ENCODE measurements at places on chromosomes 16 and 17.

DNA sequence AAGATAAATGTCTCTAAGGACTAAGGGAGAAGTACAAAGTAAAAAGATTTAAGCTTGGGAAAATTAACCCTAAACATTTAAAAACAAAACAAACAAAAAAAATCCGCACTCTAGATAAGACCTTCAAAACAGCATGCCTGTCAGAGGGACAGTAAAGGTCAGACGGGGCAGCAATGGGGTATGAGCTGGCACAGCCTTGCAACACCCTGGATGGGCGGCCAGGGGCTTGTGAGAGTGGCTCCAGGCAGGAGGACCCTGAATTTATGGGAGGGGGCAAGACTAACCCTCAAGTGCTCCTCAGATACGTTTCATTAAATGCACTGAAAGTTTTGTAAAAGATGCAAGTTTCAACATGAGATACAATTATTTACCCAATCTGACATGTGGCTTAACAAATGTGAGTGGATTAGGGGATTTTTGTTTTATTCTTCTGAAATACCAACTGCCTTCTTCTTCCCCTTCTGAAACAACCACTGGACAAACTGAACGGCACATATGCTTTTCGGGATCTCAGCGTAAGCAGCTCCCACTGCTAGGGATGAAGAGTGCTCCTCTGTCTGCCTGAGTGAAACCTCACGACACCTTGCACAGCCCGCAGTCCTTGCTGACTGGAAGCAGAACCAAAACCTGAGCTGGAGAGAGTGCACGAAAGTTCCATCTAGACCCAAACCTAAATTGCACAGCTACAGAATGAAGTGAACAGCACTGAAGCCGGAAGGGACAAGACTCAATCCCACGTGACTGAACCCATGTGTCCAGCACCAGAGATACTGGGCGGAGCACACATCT is 128.4 kb downstream of the ANKRD11 start:
- peak; percentile 26 for DNase-seq

DNA sequence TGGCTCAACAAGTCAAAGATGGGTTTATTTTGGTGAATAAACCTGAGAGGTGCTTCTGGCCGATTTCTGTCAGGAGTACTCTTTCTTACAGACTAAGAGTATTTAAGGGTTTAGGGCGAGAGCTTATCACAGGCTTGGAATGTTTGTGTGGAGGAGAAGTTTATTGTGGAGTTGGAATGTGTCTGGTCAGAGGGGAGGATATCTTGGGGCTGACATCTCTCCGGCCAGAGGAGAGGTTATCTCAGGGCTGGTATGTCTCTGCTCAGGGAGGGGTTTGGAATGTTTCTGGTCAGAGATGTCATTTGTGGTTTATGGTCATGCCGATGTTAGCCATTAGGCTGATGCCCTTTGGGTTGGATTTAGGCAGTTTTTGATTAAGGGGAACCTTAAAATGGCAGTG is 236.4 kb upstream of the EEF2KMT start:
- no peak for DNase-seq

GRCh38 chr16:79473456-79473855 is 127.1 kb downstream of the MAF start:
- DNase-seq = no peak

DNA sequence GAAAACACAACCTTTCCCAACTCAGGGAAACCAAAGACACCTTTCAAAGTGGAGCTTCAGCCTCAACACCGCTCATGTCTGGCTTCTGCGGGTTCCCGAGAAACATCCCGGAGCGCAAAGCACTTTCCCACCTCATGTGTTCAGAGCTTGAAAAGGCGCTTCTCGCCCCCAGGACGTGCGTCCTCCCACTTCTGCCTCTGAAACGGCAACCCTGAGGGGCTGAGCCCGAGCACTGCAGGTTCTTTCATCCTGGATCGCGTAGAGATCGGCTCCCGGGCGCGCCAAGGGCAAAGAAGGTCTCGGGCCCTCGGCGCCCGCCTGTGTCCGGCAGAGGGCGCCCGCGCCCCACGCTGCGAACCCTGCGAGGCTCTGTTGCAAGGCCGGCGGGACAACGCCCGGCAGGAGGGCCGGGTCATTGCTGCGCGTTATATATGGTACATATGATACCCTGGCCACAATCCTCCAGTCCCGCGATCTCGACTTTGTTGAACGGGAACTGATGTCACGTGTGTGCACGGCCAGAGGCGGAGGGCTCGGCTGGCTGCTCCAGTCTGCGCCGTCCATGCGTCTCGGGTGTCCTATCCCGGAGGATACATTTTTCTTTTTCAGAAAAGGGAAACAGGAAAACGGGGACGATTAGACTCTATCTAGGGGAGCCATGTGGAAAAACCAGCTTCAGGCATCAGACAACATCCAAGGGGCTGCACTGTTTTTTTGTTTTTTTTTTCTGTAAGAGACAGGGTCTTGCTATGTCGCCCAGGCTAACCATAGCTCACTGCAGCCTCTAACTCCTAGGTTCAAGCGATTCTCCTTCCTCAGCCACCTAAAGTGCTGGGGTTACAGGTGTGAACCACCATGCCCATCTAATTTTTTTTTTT is 19.1 kb downstream of the COQ7 start:
- DNase-seq = peak; percentile 80

DNA sequence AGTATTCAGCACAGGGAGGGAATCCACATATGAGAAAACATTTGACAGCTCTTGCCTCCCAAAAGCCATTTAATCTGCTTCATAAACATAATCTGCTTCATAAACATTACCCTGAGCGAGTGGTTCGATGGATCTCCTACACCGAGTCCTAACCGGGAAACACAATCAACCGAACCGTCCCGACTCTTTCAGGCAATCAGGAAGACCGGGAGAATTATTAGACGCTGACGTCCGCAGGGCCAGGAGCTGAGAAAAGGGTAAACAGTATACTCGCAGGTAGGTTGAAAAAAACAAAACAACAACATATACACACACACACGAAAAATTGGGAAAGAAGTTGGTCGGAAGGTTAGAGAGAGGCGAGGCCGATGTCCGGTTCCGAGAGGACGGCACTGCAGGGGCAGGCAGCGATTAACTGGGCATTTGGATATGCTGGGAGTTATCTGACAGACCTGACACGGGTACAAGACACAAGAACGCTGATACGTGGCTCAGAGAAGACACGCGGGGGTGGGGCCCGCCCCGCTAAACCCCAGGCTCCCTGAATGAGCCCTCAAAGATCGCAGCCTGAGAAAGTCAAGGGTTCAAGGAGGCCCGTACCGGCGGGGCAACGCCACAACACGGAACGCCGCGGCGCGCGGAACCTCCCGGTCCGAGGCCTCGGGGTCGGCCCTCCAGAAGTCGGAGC is 585 bp downstream of the AP1G1 start:
- DNase-seq = no peak

GRCh38 chr17:13575922-13576419 is 25.8 kb downstream of the HS3ST3A1 start:
- no peak for DNase-seq

DNA sequence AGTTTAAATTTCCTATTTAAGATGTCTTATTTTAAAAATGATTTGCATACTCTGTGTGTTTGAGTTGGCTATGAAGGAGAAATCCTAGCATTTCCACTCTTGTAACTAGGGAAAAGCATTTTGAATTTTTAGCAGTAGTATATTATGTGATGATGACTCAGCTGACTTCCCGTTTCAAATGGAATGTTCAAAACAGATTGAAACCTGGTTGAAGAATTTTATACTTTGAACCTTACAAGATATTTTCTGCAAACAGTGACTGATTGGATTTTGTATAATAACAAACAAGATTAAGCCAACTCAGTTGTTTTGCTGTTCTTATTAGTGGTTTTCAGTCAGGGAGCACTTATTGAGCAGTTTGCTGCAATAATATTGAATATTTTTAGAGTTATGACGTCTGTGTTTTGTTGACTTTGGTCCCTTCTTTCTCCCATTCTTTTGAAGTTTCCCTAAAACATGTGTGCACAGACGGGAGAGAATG is 8.0 kb downstream of the TNRC6A start:
- no peak for DNase-seq

DNA sequence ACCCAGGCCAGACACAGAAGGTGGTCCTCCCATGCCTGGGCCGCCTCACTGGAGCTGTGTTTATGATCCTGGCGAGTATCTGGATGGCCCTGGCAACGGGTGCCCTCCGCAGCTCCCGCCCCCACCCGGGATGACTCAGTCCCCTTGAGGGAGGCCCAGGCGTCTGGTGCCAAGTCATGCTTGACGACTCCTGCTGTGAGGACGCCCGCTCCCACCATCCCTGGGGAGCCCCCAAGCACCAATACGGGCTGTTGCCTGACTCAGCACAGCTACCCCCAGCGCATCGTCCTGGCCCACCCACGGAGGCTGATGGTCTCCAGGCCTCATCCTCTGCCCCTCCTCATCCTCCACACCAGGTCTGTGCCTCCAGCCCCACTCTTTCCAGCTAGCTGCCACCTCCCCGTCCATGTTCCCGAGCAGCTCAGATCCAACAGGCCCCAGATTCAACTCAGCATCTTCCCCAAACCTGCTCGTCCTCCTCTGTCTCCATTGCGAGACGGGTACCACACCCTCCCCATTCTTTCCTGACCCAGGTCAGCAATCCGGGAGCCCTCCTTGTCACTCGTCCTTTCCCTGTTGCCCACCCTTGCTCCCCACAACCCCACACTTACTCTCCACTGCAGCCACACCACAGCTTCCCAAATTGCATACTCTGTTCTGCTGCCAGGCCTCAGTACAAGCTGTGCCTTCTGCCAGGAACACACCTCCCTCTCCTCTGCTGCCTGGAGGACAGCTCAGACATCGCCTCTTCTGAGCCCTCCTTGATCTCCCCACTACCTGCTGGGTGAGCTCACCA is 2.6 kb downstream of the CAMKK1 start:
- DNase-seq = no peak

DNA sequence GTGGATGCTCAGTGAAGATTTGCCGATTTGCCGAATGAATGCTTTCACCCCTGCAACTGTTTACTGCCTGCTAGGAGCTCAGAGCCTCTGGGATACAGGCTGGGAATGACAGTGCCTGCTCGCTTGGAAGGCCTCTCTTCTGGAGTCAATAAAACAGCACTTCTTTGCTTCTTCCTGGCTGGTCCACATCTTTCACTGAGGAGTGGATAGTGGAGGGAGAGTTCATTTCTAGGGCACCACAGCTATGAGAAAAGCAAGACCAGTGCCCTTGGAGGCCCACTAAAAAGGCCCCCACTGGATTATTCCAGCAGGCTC is 3.1 kb upstream of the USP7 start:
- DNase-seq = no peak

DNA sequence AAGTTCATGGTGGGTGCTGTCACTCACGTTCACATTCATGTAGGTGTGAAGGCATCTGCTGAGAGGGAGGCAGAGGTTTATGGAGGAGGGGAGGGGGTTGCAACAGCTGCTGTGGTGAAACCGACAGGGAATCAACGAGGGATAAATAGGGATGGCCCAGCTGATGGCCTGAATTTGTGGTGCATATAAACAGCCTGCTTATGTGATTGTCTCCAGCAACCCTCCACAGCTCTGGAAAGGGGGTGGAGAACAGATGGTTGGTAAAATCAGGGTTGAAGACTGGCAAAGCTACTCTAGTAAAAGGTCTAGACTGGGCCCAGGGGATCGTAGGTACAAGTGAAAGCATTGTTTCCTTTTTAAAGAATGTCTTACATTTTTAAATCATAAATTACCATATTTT is 53.7 kb downstream of the IQCK start:
- no peak for DNase-seq

- DNase-seq = no peak
Observed at GRCh38 chr17:63579633-63580032, 21.1 kb upstream of the TACO1 start.

GRCh38 chr16:86663685-86664521 is 85.6 kb downstream of the FOXL1 start:
- no peak for DNase-seq

DNA sequence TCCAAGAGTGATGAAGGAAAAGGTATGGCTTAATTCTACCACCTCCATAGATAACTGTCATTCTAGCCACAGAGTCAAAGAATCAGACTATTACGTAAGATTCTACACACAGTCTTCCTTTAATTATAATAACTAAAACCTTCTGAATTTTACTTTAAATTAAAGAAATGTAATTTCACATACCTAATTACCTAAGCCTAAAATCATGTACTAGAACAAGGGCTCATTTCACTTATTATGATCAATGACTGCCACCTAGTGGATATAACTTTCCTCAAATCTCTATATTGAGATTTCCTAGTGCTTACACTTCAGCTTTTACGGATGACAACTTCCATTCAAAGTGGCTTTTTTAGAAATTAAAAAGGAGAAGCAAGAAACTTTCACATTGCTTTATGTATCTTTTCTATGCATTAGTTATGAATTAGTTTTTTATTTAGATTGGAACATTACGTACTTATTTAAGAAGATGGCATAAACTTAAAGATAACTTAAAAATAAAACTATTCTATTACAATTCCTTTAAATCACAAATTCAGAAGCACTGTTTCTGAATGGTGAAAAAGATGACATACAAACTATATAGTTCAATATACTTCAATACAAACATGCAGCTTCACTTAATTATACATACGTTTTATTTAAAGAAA is 18.2 kb upstream of the ABCA10 start:
- DNase-seq = peak; percentile 71

- no peak for DNase-seq
Observed at GRCh38 chr17:42760652-42761581, at the start of gene RAMP2. Gene RAMP2 (plus strand): TSS chr17:42761227. CDS start chr17:42761262, 35 bp downstream.

- DNase-seq = no peak
Observed at GRCh38 chr17:80095038-80095843, 6.1 kb upstream of the GAA start.

- no peak for DNase-seq
Observed at GRCh38 chr17:45876539-45876938, 17.8 kb upstream of the MAPT start.

DNA sequence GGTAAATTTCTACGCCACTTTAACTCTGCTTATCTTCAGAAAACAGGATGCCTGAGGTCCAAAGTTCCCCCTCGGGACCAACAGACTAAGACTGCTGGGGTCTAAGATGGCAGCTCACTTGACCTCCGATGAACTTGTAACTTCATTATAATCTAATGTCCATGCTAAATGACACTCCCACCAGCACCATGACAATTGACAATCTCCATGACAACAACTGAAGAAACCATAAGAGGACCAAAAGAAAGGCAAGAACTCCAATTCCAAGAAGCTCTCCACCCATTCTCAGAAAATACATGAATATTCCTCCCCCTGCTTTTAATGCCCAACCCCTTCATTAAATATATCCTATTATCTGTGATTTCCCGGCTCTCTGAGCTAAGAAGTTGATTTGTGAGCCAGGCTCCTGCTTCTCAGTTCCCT is 7.5 kb downstream of the CCL4 start:
- DNase-seq = no peak

DNA sequence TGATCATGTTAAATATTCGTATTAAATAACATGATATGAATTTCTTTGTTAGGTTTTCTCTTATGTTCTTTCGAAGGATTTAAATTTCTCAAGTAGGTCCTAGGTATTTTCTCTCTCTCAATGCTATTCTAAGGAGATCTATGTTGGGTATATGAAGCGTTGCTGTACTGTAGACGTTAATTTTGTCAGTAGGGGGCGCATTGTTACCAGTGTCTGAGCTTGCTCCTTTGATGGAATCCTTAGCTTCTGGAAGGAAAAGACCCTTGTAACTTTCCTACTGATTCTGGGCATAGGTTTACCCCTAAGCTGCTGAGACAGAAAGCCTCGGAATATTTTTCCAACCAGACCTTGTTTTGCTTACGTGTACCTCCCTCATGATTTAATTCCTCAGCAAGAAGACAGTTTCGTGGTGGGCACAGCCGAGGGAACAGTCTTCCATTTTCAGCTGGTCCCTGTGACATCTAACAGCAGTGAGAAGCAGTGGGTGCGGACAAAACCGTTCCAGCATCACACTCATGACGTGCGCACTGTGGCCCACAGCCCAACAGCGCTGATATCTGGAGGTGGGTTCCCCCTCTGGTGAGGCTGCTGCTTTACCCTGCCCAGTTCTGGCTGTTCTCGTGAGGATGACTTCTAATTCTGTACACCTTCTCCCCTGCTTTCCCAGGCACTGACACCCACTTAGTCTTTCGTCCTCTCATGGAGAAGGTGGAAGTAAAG is 17.9 kb downstream of the UTP4 start:
- DNase-seq = peak; percentile 70
